T-helper 1 cell treated with Interleukin-12 subunit alpha and Interleukin-12 subunit beta and Interleukin-4 antibody, amounts not matched to agents 30 ng/mL and 1 ng/mL, for 36 hours (primary cell): ENCODE measurements at places on chromosomes 3 and 15. TPM values are rescaled to one million over a fixed set of nuclear protein-coding genes. Genes with fewer than 3 reads are reported as not detected.

The IL12A gene
- 1.5 and 1.6 TPM in 2 replicates for total RNA-seq

The MORC1 gene
- not detected in 2 replicates for total RNA-seq

The LIPH gene
- total RNA-seq: not detected in 2 replicates

The CRABP1 gene
- not detected in 2 replicates for total RNA-seq

The PRR20G gene
- total RNA-seq: not detected in 2 replicates

The CCDC54 gene
- total RNA-seq: not detected in 2 replicates

The KBTBD13 gene
- not detected in 2 replicates for total RNA-seq

The ACKR2 gene
- 1.6 and 2.7 TPM in 2 replicates for total RNA-seq

The CIB1 gene
- total RNA-seq: 124 and 126 TPM in 2 replicates

The TMCC1 gene
- total RNA-seq: 22.0 and 24.9 TPM in 2 replicates

The NME9 gene
- total RNA-seq: 0.71 TPM in 1 of 2 replicates, not detected in the other

The ZNF80 gene
- 0.32 and 0.39 TPM in 2 replicates for total RNA-seq

The CADM2 gene
- total RNA-seq: not detected in 2 replicates

The DUT gene
- total RNA-seq: 194 and 195 TPM in 2 replicates

The AADAC gene
- total RNA-seq: not detected in 2 replicates

The TASOR gene
- total RNA-seq: 67.5 and 72.1 TPM in 2 replicates

The HMCES gene
- total RNA-seq: 47.3 and 52.5 TPM in 2 replicates

The RBP2 gene
- total RNA-seq: not detected in 2 replicates

The TEX55 gene
- not detected in 2 replicates for total RNA-seq

The PLCB2 gene
- 178 TPM in 2 replicates for total RNA-seq

The CGNL1 gene
- not detected in 2 replicates for total RNA-seq

The MRPS22 gene
- 36.5 and 36.9 TPM in 2 replicates for total RNA-seq

The SLC22A14 gene
- not detected in 2 replicates for total RNA-seq

The SUSD5 gene
- not detected in 2 replicates for total RNA-seq

The GP5 gene
- total RNA-seq: 1.9 TPM in 2 replicates

The INKA1 gene
- 0.27 and 0.73 TPM in 2 replicates for total RNA-seq

The ATP8B4 gene
- total RNA-seq: 51.8 and 56.6 TPM in 2 replicates
